ENCODE measurements at places on chromosomes 2 and 18.
A peak's percentile ranks its signal among the peaks of the same experiment; 100 is the strongest.

DNA sequence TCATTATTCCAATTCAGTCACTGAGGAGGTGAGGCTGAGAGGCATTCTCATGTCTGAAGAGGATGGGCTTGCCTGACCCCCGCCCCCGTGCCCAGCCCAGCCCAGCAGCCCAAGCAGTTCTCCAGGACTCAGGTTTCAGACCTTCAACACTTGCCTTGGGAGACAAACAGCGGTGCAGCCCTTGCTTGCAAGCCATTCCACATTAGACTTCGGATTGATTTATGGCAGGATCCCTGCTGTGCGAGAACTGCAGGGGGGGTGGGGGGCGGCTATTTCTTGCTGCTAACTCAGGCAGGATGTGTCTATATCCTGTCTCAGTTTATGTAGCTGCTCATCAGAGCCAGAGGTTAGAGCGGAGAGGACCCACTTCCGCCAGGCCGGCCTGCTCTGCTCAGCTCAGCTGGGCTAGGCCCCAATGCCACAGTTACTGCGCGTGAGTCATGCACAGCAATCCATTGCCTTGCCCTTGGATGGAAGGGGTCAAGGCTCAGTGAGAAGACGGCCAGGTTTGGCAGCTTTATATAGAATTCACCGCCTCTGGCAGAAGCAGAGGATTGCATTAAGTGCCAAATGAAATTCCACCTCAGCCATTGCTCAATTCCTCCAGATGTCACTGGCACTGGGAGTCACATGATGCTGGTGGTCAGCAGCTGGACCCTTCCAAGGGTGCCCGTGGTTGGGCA is 1.8 kb downstream of the GYPC start:
- DNase-seq: no peak

DNA sequence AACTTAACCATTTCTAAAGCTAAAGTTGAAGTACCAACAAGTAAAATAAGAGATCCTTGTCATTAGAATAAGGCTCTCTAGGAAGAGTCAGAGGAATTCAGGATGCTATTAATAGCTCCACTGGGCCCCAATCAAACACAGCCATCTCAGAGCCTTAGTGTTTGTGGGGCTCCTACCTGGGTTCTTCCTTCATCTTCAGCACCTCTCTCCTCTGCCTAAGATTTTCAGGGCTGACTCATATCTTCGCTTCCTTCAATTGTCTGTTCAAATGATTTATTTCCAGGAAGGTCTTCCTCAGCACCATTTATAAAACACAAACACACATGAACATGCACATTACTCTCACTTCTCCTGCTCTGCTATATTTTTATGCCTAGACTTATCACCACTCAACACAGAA is 119.5 kb downstream of the COL6A3 start:
- no peak for DNase-seq

DNA sequence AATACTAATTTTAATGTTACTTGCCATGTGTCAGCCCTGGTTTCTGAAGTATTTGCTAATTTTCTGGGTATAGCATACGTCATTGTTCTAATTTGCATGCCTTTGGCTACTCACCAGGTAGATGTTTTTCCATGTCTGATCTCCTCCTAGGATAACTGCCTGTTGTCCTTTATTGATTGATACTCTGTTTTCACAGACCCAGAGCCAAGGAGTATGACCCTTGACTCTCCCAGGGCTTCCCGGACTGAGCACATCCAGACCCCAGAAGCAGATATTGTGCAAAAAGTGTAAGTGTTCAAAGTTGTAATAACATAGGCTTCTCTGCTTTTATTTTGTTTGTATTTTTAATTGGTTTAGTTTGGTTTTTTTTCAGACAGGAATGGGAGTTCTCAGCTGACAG is 53.8 kb downstream of the SUMO1 start:
- no peak for DNase-seq

DNA sequence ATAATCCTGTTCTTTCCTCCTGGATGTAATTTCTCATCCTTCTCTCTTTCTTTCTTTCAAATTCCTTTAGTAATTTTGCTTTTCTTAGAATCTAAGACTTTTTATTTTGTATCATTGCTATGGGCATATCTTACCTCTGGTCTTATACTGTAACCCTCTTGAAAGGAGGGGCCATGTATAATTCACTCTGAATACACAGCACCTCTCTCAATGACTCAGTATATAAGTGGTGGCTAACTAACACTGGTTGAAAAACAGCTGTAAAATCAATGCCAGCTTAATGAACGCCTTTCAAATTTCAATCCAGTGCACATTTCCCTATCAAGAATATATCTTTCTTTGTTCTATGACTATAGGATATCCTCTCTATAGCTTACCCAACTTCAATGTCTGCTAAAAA is 53.7 kb downstream of the CWC22 start:
- no peak for DNase-seq

DNA sequence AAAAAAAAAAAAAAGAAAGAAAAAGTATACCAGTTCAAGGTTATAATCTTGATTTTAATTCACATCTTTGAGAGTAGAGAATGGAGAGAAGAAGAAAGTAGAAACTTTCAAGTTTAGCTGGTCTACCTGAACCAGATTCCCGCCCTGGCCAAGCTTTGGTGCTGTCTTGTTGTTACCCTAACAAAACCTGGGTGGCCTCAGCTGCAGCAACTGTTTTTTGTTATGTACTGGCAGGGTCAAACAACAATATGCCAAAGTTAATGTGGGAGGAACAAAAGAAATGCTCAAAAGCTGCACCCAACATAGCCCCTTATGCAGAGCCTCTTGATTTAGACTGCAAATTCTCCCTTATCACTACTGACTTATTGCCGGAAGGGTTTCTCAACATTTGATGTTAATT is 165.3 kb upstream of the TFPI start:
- no peak for DNase-seq

- DNase-seq: peak; percentile 50
Measured at GRCh38 chr2:206802654-206803514, 37.5 kb downstream of the FASTKD2 start.

DNA sequence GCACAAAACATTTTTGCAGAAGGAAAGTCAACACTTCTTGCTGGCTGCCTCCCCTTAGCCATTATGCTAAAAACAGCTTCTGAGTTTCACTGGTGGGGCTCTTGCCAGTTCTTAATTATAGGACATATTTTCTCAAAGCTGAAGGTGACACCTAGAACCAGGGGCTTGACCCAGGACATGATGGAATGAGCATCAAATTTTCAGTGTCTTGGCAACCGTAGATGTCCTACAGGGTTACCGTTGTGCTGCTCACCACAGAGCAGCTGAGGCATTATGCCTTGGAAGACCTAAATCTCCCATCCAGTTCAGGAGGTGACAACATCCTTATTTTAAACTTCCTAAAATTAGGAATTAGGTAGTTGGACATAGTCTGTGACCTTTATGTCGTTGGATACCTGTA is 46.7 kb downstream of the TMEM185B start:
- no peak for DNase-seq

GRCh38 chr2:164112105-164112504 is 376.3 kb upstream of the FIGN start:
- DNase-seq: no peak

- no peak for DNase-seq
Measured at GRCh38 chr2:85400023-85400422, 10.1 kb downstream of the CAPG start.
